ENCODE measurements at places on chromosomes 7 and 10. TPM values are rescaled to one million over a fixed set of nuclear protein-coding genes. Genes with fewer than 3 reads are reported as not detected.

The FAM171A1 gene
- 6.2 TPM for total RNA-seq

The PNPLA8 gene
- total RNA-seq, result 23.1 TPM

The PPP1R17 gene
- total RNA-seq, result not detected

The ADCY1 gene
- total RNA-seq, result 58.9 TPM

The EFCAB10 gene
- not detected for total RNA-seq

The PIK3AP1 gene
- total RNA-seq, result 20.6 TPM

The RNF32 gene
- 3.1 TPM for total RNA-seq

The CACNA2D1 gene
- not detected for total RNA-seq

The PTPRZ1 gene
- not detected for total RNA-seq

All from activated T-cell treated with anti-CD3 and anti-CD28 coated beads, Interleukin-2, amount 50 U/mL, for 72 hours (primary cell).